Stimulated activated CD8-positive, alpha-beta memory T cell treated with anti-CD3 and anti-CD28 coated beads, Interleukin-4, amount 100 ng/mL, for 1 hour (primary cell): ENCODE measurements at places on chromosomes 7 and 10.

DNA sequence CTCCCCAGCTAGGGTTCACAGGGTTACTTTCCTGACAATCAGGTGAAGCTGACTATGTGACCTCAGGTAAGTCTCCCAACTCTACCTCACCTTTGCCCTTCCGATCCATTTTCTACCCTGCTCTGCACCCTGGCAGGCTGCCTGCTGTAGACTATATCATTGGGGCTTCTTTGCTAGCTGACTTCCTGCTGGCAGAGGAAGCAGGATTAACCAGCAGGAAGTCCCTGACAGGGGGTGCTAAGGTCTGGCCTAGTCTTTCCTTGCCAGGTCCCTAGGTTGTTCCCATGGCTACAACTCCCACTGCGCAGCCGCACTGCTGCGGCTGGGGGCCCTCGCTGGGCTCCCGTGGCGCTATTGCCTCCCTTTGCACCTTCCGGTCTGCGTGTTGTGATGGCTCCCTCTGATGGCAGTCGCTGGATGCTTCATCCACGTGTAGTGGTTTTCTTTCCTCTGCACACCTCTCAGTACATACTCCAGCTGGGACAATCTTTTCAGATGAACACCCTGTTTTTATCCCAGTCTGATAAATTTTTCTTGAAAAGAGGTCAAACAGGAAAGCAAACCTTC lies 365.9 kb downstream of the REEP3 start:
- no peak for DNase-seq

DNA sequence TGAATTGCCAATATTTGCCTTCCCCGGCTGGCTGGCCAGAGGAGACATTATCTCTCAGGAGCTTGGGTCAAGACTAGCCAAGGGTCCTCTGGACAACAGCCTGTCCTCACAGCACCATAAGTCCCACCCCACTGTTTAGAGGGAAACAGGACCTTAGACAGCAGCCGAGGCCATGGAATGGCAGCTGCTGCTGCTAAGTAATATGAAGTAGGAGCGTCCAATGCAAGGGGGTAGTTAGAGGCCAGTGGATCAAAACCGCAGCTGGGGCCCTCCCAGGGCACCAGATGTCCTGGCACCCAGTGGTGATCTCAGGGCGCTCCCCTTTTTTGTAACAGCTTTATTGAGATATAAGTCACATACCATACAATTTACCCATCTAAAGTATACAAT lies 12.9 kb upstream of the KCP start:
- DNase-seq: no peak

- DNase-seq: no peak
These were observed 229.7 kb downstream of the FANK1 start for GRCh38 chr10:126126023-126126422.

DNA sequence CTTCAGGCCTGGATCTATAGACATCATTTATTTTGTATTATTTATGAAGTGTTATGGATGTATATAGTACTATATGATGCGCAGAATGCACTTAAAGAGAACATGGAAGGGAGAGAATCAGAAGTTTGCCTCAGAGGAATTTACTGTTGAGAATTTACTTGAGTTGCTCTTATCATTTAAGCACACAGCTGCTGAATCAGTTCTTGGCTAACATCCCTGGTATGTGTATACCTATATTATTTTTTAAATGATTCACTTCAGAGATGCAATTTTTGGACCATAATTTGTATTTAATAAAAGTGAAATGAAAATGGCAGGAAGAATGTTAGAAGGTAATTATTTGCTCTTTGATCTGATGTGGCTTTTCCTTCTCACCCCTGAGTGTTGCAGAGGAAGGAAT lies 191.6 kb downstream of the BICC1 start:
- DNase-seq: no peak

DNA sequence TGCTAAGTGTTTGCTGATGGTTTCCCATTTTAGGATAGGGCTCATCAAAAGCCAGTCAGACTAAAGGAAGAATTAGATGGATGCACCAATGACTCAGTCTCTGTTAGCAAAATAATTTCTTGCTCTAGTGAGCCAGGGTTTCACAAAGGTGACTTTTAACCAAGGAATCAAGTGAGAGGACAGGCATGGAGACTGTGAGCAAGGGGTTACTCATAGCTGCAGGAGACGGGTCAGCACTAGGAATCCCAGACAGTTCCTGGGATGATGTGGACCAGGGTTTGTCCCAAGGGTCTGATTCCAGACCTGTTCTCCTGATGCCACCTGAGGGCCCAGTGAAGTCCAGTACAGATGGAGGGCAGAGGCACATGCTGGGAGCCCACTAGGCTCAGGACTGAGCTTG lies 138.1 kb downstream of the NOC3L start:
- no peak for DNase-seq

GRCh38 chr7:2962865-2963264 lies 80.8 kb downstream of the CARD11 start:
- no peak for DNase-seq

GRCh38 chr10:125911990-125912389 lies 15.6 kb downstream of the FANK1 start:
- no peak for DNase-seq

DNA sequence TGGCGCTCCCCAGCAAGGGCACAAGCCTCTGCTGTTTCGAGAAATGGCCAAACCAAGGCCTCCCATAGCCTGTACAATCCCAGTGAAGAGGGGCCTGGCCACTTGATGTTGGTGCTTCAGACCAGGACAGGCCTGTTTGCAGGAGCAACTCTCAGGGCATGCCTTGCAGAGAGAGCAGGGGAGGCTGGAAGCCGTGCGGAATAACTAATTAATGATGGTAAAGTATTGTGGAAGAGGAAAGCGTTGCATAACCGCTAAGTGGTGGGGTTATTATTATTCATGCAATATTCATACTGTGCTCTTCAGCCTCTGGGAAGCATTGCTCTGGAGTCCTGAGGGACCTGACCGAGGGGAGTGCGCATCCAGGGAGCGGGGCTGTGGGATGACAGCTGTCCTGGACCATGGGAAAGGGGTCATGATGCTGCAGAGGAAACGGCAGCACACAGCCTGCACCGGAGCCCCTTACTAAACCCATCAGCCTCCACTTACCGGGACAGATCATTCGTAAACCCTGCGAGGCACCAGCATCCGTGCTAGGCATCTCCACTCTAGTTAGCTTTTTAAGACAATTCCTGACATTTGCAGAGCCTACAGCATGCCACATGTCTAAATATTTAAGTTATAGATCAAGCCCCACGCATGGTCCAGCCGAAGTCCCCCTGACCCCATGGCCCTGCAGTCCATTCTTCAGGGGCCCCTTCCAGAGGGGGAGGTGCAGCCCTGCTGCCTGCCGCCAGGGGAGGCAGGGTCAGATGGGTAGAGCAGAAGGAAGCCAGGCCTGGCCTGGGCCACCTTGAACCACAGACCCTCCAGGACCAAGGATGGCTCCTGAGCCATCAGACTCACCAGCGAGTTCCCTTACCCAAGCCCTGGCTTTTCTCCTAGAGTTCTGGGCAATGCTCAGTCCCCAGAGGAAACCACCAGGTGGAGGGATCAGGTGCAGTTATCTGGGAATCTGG lies 11.6 kb downstream of the TMEM273 start:
- DNase-seq: no peak

DNA sequence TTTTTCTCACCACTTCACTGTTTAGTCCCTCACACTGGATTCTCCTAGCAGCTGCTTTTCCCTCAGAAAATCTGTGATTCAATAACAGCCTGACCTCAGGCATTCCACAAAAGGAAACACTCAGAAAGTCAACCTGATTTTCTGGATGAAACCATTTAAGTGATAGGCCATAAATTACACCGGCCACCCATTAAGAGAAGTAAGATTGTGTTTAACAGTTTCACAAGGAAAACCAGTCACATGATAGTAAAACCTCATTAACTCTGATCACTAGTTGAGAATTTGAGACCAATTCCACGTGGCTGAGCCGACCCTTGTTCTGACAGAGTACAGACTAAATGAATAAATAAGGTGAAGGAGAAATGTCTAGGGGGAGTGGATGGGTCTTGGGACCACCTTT lies 7.7 kb downstream of the GRM8 start:
- DNase-seq: no peak

GRCh38 chr7:20113427-20114027 lies 103.7 kb downstream of the MACC1 start:
- no peak for DNase-seq

DNA sequence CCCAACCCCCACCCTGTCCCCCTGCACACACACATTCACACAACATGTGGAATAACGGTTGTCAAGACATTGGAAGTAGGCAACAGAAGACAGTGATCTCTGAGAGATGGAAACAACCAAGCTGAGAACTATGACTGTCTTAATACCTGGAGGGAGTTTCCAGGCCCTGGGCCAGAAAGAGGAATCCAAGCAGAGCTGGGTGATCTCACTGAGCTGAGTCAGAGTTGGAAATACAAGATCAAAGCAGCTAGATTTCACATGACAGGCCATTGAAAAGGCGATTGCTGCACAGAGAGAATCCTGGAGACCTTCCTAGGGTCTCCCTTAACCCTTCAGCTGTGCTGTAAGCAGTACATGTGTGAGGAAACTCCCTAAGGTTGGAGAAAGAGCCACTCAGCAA lies 165.8 kb upstream of the PRSS1 start:
- no peak for DNase-seq

- no peak for DNase-seq
These were observed 4.2 kb downstream of the RARRES2 start for GRCh38 chr7:150337179-150337578.

- no peak for DNase-seq
These were observed 266.0 kb downstream of the RNLS start for GRCh38 chr10:88317099-88317498.

GRCh38 chr10:44292390-44293002 lies 92.4 kb downstream of the CXCL12 start:
- no peak for DNase-seq

DNA sequence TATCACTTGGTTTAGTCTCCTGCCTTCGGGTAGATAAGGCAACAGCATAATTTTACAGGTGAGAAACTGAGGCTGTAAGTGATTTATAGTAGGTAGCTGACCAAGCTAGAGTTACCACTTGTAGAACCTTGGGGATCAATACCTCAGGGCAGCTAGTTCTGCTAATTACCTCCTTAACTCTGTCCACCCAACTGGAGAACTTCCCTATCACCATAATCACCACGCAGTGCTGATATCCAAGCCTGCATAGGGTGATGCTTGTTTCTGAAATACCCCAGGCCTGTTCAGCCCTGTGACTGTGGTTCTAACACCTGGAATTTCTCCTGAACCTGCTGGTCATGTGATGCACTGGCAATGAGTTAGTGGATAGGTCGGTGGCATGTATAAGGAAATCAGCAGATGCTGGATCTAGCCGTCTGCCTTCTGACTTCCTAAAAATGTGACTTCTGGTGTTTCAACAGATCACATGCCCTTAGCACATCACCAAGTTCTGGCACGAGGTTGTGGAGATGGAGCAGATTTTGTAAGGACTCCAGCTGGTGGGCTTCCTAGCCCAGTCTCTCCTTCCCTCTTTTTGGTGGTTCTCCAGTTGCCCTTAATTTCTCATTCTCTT lies 15.3 kb downstream of the PLAU start:
- no peak for DNase-seq

GRCh38 chr10:103983367-103983911 lies 16.5 kb downstream of the SLK start:
- no peak for DNase-seq

DNA sequence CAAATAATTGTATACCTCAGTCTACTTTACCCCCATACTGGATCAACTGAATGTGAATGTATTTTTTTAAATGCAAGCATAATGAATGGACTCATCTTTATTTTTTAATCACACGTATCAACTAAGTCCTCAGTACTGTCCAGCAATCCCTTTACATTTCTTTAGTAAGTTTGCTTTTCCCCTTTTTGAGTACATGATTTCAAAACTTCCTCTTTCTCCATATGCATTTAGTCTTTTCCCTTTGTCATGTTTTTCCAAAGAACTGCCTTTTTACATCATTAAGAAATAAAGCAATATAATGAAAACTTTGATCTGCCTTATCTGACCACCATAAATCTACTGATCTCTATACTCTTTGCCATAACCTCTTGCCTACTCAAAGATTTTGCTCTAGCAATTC lies 182.5 kb upstream of the AKR1E2 start:
- no peak for DNase-seq

DNA sequence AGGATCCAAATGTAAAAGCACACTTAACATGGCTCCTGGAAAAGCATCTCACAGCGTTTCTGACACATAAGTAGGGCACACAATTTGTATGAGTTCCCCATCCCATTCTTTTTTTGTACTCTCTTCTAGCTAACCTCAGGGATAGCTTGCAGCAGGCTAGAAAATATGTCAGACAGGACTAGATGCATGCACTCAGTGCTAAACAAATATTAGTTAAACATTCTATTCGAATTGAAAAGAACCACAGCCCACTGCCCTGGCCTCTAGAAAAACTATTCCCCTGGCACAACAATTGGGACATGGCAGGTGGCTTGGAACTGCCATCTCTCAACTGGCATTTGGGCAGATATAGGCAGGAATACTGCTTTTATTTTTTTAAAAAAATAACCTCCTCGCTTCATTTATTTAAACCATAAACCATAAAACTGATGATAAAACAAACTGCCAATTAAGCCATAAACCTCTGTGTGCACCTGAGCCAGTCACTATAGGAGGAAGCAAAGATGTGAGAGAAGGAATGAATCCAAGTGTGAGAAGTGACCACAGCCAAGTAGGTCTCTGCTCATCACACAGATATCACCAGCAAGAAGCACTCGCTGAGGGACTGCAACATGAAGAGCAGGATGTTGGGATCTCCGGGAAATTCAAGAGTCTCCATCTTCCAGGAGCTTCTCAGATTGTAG lies 394.1 kb downstream of the NEBL start:
- DNase-seq: no peak

DNA sequence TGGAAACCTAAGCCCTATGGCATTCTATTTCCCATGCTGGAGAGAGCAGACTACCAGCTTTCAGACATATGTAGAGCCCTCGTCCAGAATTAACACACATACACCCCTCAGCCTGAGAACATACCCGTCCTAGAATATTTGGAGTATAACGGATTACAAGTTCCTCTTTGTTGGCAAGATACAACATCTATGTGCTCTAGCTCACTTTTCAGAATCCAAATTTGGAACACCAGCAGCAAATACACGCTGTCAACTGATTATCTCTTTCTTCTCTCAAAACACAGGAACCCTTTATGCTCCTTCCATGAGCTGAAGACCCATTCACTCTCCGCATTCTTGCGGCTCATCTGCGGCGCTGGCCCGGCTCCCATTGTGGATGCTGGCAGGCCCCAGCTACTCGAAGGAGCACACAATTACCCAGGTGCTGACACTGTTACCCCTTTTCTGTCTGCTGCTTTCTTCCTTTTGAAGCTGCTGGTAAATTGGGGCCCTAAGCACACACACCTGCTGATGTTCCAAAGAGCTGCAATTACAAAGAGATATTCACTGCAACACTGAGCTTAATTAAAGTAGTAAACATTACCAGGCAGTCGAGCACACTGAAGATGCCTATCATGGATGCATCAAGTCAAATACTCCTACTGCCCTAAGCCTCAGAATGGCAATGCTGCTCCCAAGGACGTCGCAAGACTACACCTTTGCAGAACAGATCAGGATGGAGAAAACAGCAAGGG lies 70.0 kb downstream of the VOPP1 start:
- no peak for DNase-seq
